ENCODE measurements at places on chromosomes 3 and 15.
A peak's percentile ranks its signal among the peaks of the same experiment; 100 is the strongest.

DNA sequence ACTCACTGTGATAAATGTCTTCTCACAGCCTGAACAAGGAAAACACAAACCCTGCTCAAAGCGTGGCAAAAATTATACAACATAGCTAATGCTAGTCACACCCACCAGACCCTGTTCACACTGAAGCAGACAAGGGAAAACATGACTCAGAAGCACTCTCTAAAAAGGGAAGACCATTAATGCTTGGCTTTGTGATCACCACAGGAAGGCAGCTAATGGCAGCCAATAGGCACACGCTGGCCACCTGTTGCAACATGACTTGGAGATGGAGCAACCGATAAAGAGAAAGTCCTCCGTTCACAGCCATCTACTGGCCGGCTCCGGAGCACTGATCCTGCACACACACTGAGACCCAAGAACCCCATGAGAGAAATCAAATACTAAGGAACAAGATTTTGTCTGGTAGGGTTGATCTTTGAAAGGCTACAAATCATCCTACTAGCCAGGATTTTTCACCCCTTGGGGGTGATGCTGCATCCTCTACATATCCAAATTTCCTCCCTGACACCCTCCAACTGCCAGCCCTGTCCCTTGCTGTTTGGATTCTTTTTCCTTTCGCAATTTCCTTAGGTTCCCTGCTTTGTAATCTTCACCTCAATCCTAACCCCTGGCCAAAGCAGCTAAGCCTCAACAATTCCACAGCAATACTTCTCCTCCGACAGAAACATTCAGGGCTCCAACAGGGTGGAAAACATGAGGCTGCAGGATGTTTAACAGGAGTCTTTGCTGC lies 3.2 kb downstream of the ZXDC start:
- DNase-seq, result peak; percentile 34

DNA sequence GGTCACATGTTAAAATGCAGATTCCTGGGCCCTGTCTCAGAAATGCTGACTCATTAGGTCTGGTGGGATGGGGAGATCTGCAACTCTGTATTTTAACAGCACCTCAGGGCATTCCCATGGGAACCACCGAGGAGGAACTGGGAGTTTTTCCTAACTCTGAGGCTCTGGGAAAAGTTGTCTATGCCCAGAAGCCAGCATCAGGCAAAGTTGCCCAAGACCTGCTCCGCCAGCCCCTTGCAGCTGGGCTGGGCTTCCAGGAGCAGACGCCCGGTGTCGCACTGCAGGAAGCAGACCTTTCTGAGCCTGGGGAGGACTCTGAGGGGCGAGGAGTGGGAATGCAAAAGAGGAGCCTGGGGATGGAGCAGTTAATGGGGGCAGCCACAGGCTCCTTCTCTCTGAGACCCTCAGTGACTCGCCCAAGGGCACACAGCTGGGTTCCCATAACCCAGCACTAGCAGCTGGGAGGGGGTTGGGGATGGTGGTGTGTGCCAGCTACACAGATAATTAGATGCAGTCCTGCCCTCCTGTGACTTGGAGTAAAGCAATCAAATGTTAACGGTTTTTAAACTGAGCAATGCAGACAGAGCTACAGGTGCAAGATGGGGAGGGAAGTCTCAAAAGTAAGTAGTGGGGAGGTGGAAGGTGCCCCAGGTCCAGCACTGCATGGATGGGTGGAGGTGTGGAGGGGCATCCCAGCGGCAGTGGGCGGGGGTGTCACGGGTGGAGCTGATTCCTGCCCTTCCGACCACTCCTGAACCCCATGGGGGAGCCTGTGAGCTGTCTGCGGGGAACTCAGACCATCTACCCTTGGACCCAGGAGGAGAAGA lies 100.4 kb downstream of the LSM3 start:
- DNase-seq, result no peak

- DNase-seq, result no peak
Observed at GRCh38 chr3:21100656-21101359, 650.2 kb downstream of the ZNF385D start.

DNA sequence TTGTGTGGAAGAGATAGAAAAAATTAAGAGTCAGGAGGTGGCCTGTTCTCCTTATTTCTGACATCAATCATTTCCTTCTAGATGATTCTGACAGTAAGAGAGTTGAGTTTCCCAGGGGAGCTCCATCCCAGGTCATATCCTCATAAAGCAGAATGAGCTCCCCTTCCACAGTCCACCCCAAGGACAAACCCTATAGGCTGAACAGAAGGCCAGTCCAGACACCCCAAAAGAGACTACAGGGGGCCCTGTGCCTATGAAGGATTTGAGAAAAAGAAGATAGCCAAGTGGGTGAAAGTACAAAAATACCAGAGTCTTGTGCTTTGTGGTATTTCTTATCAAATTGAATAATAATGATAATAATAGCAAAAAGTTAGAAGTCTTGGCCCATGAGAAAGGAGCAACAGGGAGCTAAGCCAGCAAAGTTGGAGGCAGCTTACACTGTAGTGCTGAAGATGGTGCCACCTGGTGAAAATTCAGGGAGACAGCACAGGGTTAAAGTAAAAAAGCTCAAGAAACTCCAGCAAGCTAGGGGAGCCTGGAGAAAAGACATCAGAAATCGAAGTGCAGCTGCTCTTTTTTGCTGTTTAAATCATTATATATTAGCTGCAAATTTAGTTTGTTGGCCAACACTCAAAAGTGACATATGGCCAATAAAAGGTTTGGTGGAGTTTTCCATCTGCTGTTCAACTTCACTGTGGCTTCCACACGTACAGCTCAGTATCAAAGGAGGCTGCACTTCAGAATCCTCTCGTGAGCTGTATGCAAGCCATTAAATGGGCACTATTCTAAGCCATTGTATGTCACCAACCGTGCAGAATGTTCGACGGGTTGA lies 35.8 kb upstream of the SLC24A5 start:
- no peak for DNase-seq

GRCh38 chr3:143563786-143564185 lies 284.5 kb downstream of the SLC9A9 start:
- DNase-seq, result no peak

- no peak for DNase-seq
Observed at GRCh38 chr3:134340982-134341365, 33.3 kb downstream of the AMOTL2 start.

- DNase-seq, result no peak
Observed at GRCh38 chr3:57150113-57150581, 15.0 kb downstream of the IL17RD start.

GRCh38 chr3:502486-502885 lies 305.9 kb downstream of the CHL1 start:
- no peak for DNase-seq

DNA sequence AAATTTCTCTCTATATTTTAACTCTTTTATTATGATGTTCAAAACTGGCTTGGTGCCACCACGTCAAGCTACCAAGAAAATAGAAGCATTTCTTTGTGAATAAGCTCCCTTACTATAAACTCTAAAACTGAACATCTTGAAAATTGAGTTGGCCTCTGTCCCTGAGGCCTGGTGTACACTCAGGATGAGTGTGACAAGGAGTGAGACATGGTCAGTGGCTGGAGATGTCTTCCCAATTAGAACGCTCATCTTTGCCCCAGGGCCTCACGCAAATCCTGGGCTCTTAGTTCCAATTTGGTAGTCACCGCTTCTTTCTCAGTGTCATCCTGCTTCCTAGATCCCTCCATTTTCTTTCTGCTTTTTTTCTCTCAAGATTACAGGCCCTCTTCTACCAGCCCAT lies 26.2 kb downstream of the SLC2A2 start:
- DNase-seq, result no peak

GRCh38 chr3:119835556-119835955 lies 53.7 kb downstream of the NR1I2 start:
- no peak for DNase-seq

- peak; percentile 6 for DNase-seq
Observed at GRCh38 chr3:152362086-152362485, 93.4 kb downstream of the MBNL1 start.

- no peak for DNase-seq
Observed at GRCh38 chr3:78870484-78870883, 897.3 kb downstream of the ROBO1 start.

GRCh38 chr3:852033-852432 lies 240.8 kb upstream of the CNTN6 start:
- DNase-seq, result no peak

DNA sequence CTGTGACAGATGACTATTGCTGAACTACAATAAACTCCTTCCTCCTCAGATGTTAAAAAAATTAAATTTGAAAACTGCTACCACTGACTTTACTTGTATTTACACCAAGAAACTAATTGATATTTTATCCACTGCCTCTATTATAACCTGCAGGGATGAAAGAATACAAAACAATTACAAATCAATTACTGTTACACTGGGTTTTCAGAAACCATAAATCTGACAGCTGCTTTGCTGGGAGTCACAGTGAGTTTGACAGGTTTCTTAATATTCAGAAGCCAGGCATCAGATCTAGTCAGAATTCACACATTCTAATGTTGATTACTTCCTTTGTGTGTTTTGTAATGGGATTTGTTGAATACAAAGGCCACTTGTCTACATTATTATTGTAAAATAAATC lies 252.6 kb upstream of the MRPL3 start:
- DNase-seq, result no peak

DNA sequence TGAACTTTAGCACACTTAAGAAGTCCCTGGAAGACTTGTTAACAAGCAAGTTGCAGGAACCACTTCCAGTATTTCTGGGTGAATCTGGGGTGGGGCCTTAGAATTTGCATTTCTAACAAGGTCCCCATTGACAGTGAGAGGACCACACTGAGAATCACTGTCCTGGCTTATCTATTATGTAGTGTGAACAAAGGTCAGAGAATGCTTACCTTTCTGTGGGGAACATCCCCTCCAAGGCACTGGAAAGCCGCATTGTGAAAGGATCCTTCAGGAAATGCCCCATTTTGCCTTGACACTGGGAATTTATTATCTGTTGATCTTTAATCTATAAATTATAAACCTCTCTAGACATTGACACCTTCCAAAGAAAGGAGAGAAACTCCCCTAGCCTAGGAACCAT lies 74.8 kb downstream of the IGF2BP2 start:
- DNase-seq, result no peak

DNA sequence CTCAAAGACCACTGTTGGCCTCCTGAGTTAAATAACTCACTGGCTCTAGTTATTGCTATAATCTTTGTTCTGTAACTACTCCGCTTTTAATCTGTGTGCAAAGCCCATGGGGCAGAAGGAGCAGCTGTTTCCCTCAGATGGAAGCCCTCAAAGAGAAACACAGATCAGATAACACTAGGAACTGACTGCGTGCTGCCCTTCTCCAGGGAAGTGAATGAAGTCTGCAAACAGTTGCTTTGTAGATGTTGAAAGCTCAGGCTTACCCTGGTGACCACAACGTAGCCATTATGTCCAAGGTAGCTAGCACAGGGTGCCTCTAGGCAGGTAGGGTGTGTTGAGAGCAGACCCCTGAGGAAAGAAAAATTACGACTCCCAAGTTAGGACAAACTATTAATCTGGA lies 152.3 kb upstream of the STAC start:
- no peak for DNase-seq

GRCh38 chr3:22236490-22237270 lies 485.7 kb upstream of the ZNF385D start:
- no peak for DNase-seq

DNA sequence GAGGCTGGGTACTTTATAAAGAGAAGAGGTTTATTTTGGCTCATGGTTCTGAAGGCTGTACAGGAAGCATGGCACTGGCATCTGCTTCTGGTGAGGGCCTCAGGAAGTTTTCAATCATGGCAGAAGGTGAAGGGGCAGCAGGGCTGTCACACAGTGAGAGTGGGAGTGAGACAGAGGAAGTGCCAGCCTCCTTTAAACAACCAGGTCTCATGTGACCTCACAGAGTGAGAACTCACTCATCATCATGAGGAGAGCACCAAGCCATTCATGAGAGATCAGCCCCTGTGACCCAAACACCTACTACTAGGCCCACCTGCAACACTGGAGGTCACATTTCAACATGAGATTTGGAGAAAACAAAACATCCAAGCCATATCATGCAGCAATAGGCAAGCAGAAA lies 9.3 kb upstream of the RFTN1 start:
- no peak for DNase-seq

All from amygdala (tissue), 56 donors.